ENCODE measurements at places on chromosomes 4 and X. TPM values are rescaled to one million over a fixed set of nuclear protein-coding genes. Genes with fewer than 3 reads are reported as not detected.

Gene GABRA4
- not detected for total RNA-seq

Gene FGD1
- 7.0 TPM for total RNA-seq

Gene GPR173
- 2.7 TPM for total RNA-seq

Gene PLAC1
- total RNA-seq: not detected

Gene BMPR1B
- total RNA-seq: 12.9 TPM

Gene FGFRL1
- total RNA-seq: 84.0 TPM

Gene TMPRSS11B
- not detected for total RNA-seq

Gene GAGE12E
- total RNA-seq: not detected

Gene HDX
- total RNA-seq: 11.1 TPM

Gene ARHGAP24
- total RNA-seq: 30.1 TPM

Gene PPP4R3C
- not detected for total RNA-seq

Gene ATOH1
- total RNA-seq: not detected

Gene UGT2B11
- total RNA-seq: not detected

Gene SRPX2
- 60.7 TPM for total RNA-seq

Gene MAGEA8
- not detected for total RNA-seq

Gene PF4V1
- not detected for total RNA-seq

Gene AR
- 18.3 TPM for total RNA-seq

Gene STK26
- 7.7 TPM for total RNA-seq

Gene SLC25A31
- not detected for total RNA-seq

All from thoracic aorta (tissue), 2 donors.